ENCODE measurements at places on chromosomes 3 and 15.

- H3K36me3 ChIP-seq, result no peaks in the 10 kb centered on the region
- no peaks in the 10 kb centered on the region for H3K27me3 ChIP-seq
- no peak overlapping the region for H3K4me3 ChIP-seq
- DNase-seq, result no peak
Measured at GRCh38 chr15:38040615-38041014, 106.2 kb downstream of the TMCO5A start.

- no peak overlapping the region for H3K27ac ChIP-seq
- DNase-seq, result peak; percentile 30
- H3K36me3 ChIP-seq, result no peaks in the 10 kb centered on the region
Measured at GRCh38 chr3:49498239-49498638, 28.2 kb downstream of the DAG1 start.

GRCh38 chr15:60652870-60653269, 173.9 kb upstream of the ICE2 start:
- no peaks in the 10 kb centered on the region for H3K27me3 ChIP-seq
- no peaks in the 10 kb centered on the region for H3K36me3 ChIP-seq
- no peak overlapping the region for H3K4me3 ChIP-seq

- H3K27ac ChIP-seq, result no peak overlapping the region
- no peak overlapping the region for H3K4me3 ChIP-seq
- H3K4me1 ChIP-seq, result no peaks in the 10 kb centered on the region
- no peaks in the 10 kb centered on the region for H3K36me3 ChIP-seq
- H3K27me3 ChIP-seq, result no peaks in the 10 kb centered on the region
- DNase-seq, result no peak
Measured at GRCh38 chr3:126003447-126004190, 34.6 kb downstream of the ROPN1B start.

DNA sequence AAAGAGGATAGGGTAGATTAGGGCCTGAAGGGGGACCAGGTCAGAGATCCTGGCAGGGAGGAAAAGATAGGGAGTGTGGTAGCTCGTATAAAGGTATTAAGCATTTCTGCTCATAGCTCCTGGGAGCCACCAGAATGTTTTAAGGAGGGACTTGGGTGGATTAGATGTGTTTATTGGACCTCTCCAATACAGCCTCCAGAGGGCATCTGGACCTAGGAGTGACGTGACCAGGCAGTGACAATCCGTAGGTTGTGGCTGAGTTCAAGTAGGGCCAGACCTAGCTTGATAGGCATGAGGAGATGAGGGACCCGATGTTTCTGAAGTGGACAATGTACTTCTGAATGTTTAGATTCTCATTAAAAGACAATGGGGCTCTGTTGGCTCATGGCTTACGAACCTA, 435.2 kb downstream of the MCTP2 start:
- H3K4me1 ChIP-seq, result peaks cover 15% of the 10 kb centered on the region
- no peak for DNase-seq
- no peaks in the 10 kb centered on the region for H3K27me3 ChIP-seq
- no peak overlapping the region for H3K4me3 ChIP-seq
- no peaks in the 10 kb centered on the region for H3K36me3 ChIP-seq

GRCh38 chr3:190119461-190120268, 1.0 kb downstream of the P3H2 start:
- no peaks in the 10 kb centered on the region for H3K36me3 ChIP-seq
- H3K4me3 ChIP-seq, result peak overlapping the region; percentile 83
- DNase-seq, result no peak
- no peak overlapping the region for H3K27ac ChIP-seq

All from endothelial cell of umbilical vein (primary cell).